ENCODE measurements at places on chromosomes 11 and 22. TPM values are rescaled to one million over a fixed set of nuclear protein-coding genes. Genes with fewer than 3 reads are reported as not detected.

Gene ACR
- total RNA-seq = 0.62 TPM

Gene PTPN5
- total RNA-seq = 11.3 TPM

Gene C22orf31
- total RNA-seq = not detected

- peaks cover 15% of the 10 kb centered on the region for H3K4me1 ChIP-seq
- H3K27me3 ChIP-seq = peaks cover 8% of the 10 kb centered on the region
- H3K4me3 ChIP-seq = no peak overlapping the region
Measured at GRCh38 chr11:69157156-69157821, 1.6 kb downstream of the SMIM38 start.

GRCh38 chr22:46797355-46797754, 34.9 kb downstream of the TBC1D22A start:
- no peak overlapping the region for H3K4me3 ChIP-seq
- H3K27me3 ChIP-seq = no peaks in the 10 kb centered on the region
- H3K27ac ChIP-seq = no peak overlapping the region
- peaks cover 9% of the 10 kb centered on the region for H3K36me3 ChIP-seq
- peaks cover 5% of the 10 kb centered on the region for H3K4me1 ChIP-seq

- DNase-seq = no peak
- no peaks in the 10 kb centered on the region for H3K27me3 ChIP-seq
- H3K4me3 ChIP-seq = no peak overlapping the region
- no peak overlapping the region for H3K27ac ChIP-seq
- no peaks in the 10 kb centered on the region for H3K36me3 ChIP-seq
- H3K4me1 ChIP-seq = peaks cover 14% of the 10 kb centered on the region
Measured at GRCh38 chr22:31075961-31076360, 5.2 kb upstream of the SMTN start.

DNA sequence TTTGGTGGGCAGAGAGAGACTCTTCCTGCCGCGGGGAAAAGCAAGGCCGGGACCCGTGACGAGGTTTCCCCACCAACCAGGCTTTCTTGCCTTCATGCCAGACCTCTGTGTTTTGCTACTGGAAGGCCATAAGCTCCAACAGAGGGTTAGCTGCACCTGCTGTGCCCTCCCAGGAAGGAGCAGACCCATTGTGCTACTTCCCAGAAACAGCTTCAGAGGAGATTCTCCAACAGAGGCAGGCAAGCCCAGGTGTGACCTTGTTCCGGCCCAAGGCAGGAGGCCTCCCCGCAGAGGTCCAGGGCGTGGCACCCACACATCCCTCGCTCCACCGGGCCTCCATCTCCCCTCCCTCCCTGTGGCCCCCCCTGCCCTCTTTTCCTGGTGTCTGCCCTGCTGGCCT, 57.8 kb downstream of the ELFN2 start:
- no peak for DNase-seq
- H3K4me3 ChIP-seq = no peak overlapping the region
- H3K4me1 ChIP-seq = no peaks in the 10 kb centered on the region
- H3K36me3 ChIP-seq = no peaks in the 10 kb centered on the region
- no peak overlapping the region for H3K27ac ChIP-seq

All from progenitor cell of endocrine pancreas (in vitro differentiated cells).